ENCODE measurements at places on chromosomes 12 and 14.

- no peak for DNase-seq
Measured at GRCh38 chr12:39772821-39773259, 153.2 kb upstream of the ABCD2 start.

DNA sequence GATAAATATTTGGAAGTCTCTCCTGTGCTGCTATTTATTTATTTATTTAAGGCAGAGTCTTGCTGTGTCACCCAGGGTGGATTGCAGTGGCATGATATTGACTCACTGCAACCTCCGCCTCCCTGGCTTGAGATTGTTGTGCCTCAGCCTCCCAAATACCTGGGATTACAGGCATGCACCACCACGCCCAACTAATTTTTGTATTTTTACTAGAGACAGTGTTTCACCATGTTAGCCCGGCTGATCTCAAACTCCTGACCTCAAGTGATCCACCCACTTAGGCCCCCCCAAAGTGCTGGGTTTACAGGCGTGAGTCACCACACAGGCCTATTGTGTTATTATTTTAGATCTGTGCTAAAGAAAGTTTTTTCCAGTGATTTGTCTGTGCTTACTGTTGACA lies 225.2 kb downstream of the CCER1 start:
- DNase-seq: no peak

DNA sequence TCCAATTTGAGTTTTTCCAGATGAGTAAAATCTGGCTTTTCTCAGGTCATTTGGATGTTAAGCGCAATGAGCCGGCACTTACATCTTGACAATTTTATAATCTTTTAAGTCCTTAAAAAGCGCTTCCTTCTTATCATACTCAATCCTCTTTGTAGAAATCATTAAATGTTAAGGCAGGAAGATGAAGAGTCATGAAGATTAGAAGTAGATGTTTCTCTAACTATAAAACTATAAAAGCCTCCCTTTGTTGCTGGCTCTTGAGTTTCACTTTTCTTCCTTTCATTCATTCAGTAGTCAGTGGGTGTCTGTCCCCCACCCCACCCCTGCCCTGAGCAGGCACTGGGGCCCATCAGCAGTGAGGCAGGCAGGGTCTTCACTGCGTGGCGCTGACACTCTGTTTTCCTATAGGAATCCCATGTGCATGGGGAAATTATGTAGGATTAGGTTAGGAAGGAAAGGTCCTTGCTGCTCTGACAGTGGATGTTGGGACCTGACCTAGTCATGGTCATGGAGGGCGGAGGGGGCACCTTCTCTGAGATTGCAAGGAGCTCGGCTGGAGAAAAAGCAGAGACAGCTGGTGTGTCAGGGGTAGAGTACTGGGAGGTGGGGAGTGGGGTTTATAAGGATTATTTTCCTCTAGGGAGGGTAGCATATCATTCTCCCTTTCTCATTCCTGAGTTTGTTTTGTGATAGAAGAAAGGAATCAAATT lies 65.8 kb downstream of the CCDC92 start:
- no peak for DNase-seq

DNA sequence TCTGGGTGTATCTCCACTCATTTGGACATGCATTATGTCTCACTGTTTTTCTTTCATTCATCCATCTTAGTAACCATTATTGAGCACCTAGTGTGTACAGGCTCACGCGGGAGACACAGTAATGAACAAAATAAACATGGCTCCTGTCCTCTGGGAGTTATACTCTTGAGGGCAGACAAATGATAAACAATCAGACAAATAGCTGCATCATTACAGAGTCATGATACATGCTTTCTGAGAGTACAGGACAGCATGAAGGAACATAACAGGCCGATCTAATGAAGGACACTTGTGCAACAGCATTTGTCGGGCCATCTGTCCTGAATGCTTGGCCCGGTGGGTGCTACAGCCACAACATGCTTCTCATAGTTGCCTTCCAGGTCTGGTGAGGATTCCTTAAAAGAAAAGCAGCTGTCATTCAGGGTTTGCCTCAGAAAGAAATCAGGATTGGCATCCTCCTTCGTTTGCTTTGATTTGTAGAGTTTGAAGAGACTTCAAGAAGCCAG lies 77.2 kb upstream of the EGLN3 start:
- no peak for DNase-seq

GRCh38 chr14:81567302-81567701 lies 33.6 kb upstream of the SEL1L start:
- no peak for DNase-seq

- DNase-seq: no peak
Measured at GRCh38 chr14:39229601-39230110, 4.1 kb upstream of the MIA2 start.

DNA sequence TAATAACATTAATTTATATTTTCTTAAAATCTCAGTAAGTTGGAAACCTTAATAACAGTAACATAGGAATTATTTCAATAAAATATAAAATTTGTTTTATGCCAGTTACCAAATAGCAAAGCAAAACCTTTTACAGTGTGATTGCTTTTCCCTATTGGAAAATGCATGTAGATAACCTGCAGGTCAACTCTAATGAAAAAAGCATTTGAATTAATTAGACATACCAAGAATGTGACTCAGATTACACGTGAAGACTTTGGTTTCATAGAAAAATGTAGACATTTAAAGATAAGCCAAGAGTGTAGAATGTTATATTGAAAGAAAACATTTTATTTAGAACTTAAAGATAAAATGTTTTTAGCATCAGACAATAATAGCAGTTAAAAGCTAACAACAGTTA lies 888.1 kb downstream of the TMEM121 start:
- DNase-seq: no peak

DNA sequence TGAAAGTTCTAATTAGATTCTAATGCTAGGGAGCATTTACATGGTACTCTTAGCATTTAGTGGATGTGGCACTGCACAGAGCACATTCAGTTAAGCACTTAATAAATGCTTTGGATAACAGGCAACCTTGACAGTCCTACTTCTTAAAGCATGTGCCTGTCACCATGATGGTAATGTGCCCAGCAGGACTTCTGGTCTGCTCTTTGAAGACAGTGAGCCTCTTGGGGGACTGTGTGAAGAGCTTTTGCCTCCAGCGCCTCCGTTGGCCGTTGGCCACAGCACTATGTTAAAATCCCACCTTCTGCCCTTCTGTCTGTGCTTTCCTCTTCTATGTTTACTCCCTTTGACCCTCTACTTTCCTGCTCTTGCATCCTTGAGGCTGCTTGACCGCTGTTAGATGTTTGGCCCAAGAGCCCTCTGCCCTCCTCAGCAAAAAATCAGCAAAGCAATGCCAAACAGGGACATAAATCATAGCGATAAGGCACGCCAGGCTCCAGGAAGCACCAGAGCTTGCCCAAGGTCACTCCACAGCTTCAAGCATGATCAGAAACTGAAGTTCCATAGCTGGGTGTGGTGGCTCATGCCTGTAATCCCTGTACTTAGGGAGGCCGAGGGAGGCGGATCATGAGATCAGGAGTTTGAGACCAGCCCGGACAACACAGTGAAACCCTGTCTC lies 8.3 kb downstream of the CDKL1 start:
- DNase-seq: peak; percentile 51

GRCh38 chr12:28100717-28101116 lies 89.5 kb upstream of the CCDC91 start:
- DNase-seq: no peak

DNA sequence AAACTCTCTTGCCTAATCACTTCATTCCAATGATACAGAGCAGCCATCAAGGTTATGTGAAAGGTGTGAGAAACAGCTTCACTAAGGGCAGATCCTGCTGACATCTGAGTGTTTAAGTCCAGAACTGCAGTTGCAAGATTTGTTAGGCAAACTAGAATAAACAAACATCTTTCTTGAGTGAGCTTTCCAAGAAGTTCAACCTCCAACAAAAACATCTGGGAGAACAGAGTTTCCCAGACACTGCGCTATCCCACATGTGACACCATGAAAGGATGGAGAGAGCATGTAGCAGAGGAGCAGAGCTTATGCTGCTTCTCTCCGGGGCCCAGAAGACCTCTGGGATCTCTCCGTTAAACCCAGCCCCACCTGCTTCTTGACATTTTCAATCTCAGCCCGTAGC lies 5.6 kb downstream of the KRT76 start:
- DNase-seq: no peak
